ENCODE measurements at places on chromosomes 2 and 18. TPM values are rescaled to one million over a fixed set of nuclear protein-coding genes. Genes with fewer than 3 reads are reported as not detected.

The DCDC2C gene
- 0.60 TPM for total RNA-seq

The INO80C gene
- 13.8 TPM for total RNA-seq

The MAL gene
- total RNA-seq = not detected

The GREB1L gene
- 3.1 TPM for total RNA-seq

The SLC5A7 gene
- not detected for total RNA-seq

The GALNT5 gene
- total RNA-seq = under 0.01 TPM

The TFCP2L1 gene
- total RNA-seq = not detected

The RBM44 gene
- total RNA-seq = 0.20 TPM

The FAM228A gene
- total RNA-seq = 2.4 TPM

The TRAPPC12 gene
- total RNA-seq = 34.3 TPM

The SCN9A gene
- total RNA-seq = 0.30 TPM

The POTEI gene
- 0.05 TPM for total RNA-seq

The SERPINB4 gene
- not detected for total RNA-seq

The RIT2 gene
- not detected for total RNA-seq

The CCDC141 gene
- total RNA-seq = 0.13 TPM

The TPO gene
- total RNA-seq = not detected

The NBAS gene
- 40.0 TPM for total RNA-seq

The PSMA8 gene
- not detected for total RNA-seq

The CCDC150 gene
- total RNA-seq = 5.6 TPM

The HRH4 gene
- not detected for total RNA-seq

The MAP2 gene
- 29.4 TPM for total RNA-seq

The PROKR1 gene
- not detected for total RNA-seq

The TUBA3D gene
- not detected for total RNA-seq

The DHRS9 gene
- not detected for total RNA-seq

The ITSN2 gene
- 28.0 TPM for total RNA-seq

The AOX1 gene
- total RNA-seq = 21.0 TPM

Measured in mammary microvascular endothelial cell (primary cell).